ENCODE measurements at places on chromosomes 7 and 10.

GRCh38 chr10:125823663-125824251 is 411 bp downstream of the BCCIP start:
- DNase-seq, result peak; percentile 22

GRCh38 chr7:85239109-85239508 is 52.3 kb upstream of the SEMA3D start:
- no peak for DNase-seq

GRCh38 chr7:65459438-65459837 is 85.8 kb downstream of the ZNF92 start:
- no peak for DNase-seq

DNA sequence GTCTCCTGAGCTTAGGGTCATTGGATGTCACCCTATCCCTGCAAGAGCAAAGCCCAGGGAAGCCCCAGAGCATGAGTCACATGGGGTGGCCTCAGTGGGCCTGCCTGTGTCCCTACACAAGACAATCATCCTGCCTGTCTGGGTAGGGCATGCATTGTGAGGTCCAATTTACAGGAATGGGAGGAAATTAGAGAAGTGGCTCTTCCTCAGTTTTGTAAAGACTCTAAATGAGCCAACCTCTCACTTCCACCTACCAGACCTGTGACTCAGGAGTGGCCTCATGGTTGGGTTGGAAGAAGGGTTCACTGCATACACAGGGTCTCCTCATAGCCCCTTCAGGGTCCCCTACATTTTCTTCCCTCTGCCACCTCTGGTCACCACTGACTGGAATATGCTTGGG is 43.6 kb upstream of the SMNDC1 start:
- DNase-seq, result no peak

- no peak for DNase-seq
Measured at GRCh38 chr10:61708846-61709245, 46.1 kb downstream of the CABCOCO1 start.

GRCh38 chr7:42886129-42886528 is 25.7 kb downstream of the C7orf25 start:
- DNase-seq, result no peak

DNA sequence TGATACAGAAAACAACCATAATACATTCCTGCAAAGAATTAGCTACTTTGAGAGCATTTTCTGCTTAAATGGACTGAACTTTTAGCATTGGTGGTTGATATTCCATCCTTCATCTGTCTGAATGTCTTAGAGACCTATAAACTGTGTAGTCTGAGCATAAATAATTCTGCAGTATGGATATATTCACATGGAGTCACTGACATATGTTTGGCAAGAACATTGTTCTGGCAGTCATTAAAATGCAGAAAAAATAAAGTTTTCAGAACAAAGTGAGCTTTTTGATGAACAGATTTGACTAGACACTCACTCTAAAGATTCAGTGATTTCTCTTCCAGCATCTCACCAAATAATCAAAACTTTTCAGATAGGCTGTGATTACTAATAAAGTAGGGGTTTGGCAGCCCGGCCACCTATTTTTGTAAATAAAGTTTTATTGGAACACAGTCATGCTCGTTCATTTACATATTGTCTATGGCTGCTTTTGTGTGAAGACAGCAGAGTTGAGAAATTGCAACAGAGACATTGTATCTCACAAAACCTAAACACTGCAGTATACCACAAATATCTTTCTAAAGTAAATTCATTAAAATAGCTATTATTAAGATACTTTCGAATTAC is 44.1 kb upstream of the RAPGEF5 start:
- no peak for DNase-seq

- no peak for DNase-seq
Measured at GRCh38 chr7:41059796-41060195, 643.1 kb downstream of the INHBA start.

DNA sequence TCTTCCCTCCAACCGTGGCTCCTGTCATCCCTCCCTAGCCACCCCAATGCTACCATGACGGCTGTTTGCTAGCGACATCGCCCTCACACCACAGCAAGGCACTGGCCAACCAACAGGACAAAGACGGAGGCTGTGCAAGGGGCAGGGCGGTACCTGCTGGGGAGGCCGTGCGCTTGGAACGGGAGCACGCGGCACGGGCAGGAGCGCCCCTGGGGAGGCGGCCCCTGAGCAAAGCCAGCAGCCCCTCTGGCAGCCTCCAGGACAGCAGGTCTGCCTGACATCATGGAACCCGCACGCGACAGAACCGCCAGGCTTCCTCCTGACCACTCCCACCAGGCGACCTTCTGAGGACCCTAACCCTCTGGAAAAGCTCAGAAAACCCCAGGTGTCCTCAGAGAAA is 12.7 kb downstream of the MAD1L1 start:
- DNase-seq, result no peak

- DNase-seq, result peak; percentile 39
Measured at GRCh38 chr10:119526621-119527592, 15.6 kb downstream of the RGS10 start.

GRCh38 chr7:1253681-1254181 is 21.1 kb downstream of the UNCX start:
- no peak for DNase-seq

GRCh38 chr10:18008986-18009385 is 57.3 kb downstream of the SLC39A12 start:
- no peak for DNase-seq

DNA sequence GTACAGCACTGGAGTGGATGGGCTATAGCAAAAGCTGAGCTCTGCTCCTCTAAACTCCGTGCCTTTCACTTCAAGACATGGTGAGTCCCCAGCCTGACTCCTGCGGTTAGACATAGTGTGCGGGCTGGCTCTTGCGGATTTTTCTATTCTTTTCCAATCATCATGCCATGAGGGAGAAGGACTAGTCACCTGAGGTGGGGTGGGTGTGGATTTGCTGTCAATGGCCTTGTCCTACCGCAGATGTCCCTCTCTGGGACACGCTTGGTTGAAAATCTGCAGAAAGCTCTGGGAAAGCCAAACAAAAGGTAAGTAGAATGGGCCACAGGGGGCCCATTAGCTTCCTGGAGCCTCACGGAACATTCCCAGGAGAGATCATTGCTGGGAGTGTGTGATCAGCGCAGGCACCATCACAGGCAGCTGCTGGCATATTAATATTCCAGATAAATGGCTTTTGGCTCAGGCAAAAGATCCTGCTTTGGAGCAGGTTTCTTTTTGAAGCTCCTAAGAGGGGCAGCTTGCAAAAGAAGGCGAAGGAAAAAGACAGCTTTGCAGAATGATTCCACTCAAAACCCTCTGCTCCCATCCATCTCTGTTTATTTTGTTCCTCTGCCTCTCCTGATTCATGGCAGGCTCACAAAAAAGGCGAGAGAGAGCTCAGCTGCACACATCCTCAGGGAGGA is 509.0 kb upstream of the ZMIZ1 start:
- no peak for DNase-seq

Measured in activated CD8-positive, alpha-beta T cell treated with anti-CD3 and anti-CD28 coated beads for 36 hours (primary cell).